ENCODE measurements at places on chromosomes 12 and 14.

- peak; percentile 45 for DNase-seq
Measured at GRCh38 chr12:121579190-121579791, 1.5 kb downstream of the KDM2B start.

- no peak for DNase-seq
Measured at GRCh38 chr14:50844391-50844790, 13.4 kb upstream of the NIN start.

DNA sequence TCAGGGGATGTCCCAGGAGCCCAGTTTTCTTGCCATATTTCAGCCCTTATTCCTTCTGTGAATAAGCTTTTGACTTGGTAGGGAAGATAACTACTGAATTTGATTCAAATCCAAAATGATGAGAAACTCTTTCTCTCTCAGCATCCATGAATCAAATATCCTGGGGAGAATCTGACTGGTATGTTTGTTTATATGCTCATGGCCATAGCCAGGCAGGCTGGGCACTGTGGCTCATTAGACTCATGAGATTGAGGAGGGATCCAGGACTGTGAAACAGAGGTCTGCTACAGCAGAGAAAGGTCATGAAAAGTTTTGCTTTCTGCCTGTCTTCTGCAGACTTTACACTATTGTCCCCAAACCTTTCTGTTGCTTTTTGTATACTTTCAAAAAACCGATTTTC is 346.4 kb upstream of the ATP2B1 start:
- DNase-seq = no peak

GRCh38 chr12:129119537-129119936 is 266.3 kb downstream of the GLT1D1 start:
- DNase-seq = no peak

DNA sequence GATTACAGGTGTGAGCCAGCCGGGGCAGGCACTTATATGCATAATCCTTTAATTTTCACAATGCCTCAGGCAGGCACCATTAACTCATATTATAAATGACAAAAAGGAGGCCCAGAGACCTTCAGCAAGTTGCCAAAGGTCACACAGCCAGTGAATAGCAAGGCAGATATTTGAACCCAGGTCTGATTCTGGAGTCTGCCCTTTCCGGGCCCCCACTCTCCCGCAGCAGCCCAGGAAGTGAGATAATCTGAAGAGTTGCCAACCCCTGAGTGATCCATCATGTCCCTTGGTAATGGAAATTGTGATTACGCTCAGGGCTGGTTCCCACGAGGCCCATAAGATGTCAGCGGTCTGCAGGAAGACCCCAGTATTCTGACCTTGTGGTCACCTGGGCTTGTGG is 95.3 kb upstream of the MED13L start:
- DNase-seq = no peak

GRCh38 chr12:41566703-41567102 is 378.6 kb downstream of the PDZRN4 start:
- no peak for DNase-seq

DNA sequence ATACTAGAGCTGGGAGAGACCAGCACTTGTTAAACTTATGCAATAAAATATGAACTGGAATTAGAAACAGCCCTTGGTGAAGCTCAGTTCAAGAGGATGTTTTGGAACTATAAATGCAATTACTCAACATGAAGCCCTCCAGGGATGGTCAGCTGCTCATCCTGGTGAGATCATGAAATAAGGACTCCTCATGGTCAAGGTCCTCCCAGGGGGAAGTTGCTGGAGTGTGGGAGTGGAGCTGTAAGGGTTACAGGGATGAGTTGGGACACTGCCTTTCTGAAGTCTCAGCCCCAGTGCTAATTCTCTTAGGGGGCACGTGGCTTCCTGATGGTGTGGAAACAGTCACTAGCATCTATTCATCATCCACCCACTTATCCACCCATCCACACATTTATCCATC is 301.7 kb upstream of the SFSWAP start:
- no peak for DNase-seq

DNA sequence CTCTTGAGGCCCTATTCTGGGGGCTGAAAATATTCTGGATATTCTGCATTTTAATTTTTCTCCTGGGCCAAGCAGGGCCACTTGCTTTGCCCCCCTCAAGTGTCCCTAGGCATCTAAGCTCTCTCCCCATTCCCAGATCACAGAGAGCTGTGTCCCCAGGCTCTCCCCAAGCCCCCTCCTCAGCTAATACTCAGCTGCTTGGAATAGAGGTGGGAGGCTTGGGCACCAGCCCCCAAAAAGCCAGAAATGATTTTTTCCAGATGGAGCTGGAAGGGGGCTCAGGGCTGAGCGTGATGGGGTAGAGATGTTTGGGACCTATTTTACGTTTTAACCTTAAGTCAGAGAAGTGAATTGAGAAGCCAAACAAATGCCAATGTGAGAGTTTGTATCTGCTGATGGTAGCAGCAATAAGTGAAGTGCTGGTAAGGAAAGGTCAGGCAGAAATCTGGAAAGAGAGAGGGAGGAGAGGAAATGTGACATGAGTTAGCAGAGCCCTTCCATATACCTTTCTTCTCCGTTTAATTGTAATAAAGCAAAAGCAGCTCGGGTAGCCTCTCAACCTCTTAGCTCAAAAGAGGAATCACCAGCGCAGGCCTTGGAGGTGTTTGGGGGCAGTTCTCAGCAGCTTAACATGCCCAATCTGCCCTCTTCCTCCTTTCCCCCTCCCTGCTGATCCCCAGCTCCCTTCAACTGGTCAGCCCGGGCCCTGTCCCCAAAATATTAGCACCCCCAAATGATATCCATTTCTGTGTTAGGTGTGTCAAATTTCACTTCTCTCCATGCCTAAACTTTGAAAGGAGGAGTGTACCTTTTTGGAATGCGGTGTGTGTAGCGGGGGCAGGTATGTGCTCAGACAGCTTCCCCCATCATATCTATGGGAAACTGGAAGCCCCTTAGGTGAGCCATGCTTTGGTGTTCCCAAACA is 5.0 kb upstream of the HOXC6 start:
- no peak for DNase-seq

DNA sequence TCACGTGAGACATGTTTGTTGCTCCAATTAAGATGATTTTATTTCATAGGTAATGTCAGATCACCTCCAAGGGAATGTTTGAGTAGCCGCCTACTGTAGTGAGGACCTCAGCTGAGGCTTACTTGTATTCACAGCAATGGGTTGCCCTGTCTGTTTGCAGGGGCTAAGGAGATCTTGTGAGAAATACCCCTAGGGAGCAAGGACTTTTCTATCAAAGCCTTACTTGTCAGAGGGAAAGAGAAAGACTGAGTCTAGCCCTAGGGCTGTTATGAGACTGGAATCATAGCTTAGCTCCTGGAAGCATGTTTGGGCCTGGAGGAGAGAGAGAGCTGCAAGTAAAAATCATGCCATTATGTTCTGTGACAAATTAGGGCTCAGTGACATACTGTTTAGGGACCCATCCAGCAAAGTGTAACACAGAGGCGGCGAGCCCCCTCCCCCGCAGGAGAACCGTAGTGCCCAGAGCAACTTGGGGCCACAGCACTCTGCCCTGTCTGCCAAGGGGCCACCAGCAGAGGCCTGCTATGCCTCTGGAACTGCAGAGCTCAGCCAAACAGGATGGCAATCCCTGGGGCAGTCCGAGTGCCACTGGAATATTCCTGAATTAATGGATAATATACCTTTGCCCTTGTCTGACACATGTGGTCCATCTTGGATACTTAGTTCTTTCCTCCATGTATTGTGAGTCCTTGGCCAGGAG is 178.8 kb downstream of the DACT1 start:
- DNase-seq = no peak

- no peak for DNase-seq
Measured at GRCh38 chr14:55077170-55078151, 26.0 kb downstream of the MAPK1IP1L start.

DNA sequence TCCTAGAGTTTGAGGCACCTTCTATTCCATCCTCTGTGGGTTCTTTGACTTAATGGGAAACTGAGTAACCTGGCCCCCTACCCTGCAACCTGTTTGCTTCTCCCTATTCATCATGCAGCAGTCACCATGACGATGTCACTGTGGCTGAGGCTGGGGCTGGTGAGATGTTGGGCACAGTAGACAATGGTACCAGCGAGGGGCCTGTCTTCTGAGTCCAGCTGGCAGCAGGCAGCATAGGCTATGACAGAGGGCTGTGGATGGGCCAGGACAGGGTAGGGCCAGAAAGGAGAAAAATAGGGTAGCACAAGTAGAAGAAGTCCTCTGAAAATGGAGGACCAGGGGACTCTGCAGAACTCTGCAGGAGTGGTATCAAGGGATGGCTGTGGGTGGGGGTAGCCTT is 2.0 kb downstream of the CIROP start:
- no peak for DNase-seq

GRCh38 chr14:35161231-35161630 is 38.9 kb downstream of the PRORP start:
- no peak for DNase-seq

GRCh38 chr12:122137681-122138080 is 36.3 kb downstream of the IL31 start:
- peak; percentile 13 for DNase-seq

- DNase-seq = no peak
Measured at GRCh38 chr12:103273645-103274044, 222.1 kb downstream of the C12orf42 start.

DNA sequence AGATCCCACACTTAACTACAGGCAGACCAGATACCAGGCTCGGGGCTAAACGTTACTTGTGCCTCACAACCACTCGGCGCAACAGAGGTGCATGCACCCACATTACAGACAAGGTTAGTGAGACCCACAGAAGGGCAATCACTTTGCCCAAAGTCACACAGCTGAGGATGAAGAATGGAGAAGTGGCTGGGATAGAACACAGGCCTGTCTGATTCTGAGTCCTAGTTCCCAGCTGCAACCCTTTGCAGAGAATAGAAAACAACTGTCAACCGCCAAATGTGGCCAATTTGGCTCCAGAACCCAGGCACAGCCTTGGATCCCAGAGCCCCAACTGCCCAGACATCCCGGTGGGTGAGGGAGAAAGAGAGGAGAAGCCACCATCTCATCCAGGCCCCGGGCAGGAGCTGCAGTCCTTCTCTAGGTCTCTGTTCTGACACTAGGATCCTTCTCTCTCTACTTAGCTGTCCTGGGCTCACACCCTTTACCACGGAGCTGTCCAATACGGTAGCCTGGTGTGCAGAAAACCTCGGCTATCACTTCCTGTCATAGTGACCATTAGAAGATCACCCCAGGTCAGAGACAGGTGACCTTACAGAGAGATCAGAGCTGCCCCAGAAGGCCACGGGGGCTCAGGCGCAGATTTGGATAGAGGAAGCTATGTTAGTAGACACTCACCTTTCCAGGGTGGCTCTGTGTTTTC is 59.1 kb downstream of the FAM222A start:
- no peak for DNase-seq

DNA sequence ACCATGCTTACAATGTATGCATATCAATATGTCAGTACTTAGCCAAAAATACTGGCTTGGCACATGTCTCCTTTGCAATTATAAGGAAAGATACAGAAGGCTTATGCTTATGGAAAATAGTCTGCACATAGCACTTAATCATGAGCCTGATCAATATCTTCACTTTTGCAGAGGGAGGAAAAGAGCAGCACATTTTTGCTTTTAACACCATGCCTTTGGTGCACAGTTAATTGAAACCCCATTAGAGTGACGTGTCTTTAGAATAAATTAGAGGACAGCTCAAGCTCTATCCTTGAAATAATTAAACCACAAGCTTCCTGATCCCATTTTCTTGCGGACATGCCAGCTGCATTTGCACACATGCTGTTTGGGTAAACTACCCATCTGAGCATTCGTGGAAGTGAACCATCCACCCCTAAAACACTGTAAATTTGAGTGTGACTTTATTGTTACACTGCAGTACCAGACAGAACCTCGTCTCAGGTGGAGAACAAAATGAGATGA is 839.9 kb upstream of the MGAT4C start:
- no peak for DNase-seq

- no peak for DNase-seq
Measured at GRCh38 chr14:95313707-95314106, 6.0 kb downstream of the CLMN start.

DNA sequence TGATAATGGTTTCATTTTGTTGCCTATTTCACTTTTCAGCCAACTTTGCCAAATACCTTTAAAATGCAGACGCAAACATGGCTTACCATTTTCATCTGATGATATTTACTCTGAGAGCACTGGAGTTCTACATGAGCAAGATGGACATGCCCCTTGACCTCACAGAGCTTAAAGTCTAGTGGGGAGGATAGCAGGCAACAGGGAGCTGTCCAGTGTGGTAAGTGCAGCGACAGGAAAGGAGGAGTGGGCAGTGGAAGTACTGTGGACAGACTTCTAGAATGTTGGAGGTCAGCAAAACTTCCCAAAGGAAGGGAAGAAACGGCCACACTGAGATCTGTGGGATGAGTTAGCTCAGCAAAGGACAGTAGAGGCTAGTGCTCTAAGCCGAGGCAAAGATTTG is 25.3 kb downstream of the LRIG3 start:
- no peak for DNase-seq

- DNase-seq = peak; percentile 47
Measured at GRCh38 chr12:53046655-53047220, 3.1 kb upstream of the TNS2 start.

DNA sequence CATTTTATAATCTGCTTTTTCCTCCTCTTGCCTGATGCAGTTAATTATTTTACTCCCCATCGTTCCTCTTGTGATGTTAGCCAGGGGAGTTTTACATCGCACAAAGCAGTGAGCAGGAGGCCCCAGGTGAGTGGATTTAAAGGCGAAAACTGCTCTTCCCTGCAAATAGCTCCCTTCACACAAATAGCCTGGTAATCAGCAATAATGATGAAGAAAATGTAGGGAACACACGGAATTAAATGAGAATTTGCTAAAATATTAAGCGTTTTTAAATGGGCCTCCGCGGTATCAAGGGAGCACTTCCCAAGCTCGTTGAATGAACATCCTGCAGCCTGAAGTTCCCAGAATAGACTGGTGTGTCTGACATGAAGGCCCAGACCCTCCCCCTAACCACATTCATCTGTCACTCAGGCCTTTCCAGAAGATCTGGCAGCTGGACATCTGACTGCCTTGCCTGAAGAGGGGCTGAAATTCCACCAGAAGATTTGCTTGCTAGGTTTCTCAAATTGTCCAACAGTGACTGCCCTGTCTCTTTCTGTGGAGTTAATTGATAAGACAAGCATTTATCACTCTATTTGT is 127.2 kb downstream of the CCDC60 start:
- no peak for DNase-seq

DNA sequence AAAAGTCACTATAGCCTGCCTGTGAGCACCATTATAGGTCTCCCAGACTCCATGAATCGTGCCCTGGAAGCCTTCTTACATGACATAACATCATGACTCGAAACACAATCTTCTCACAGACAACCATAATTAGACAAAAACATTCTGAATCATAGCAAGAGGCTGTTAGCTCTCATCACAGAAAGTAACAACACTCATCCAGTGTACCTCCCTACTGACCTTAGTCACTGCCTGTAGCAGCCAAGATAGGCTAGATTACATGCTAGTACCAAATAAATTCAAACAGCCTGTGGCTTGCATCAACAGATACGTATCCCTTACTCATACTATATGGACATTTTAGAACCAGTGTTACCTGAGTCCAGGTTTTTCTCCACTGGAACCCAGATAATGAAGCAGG is 663.8 kb upstream of the FOXG1 start:
- DNase-seq = no peak

- peak; percentile 71 for DNase-seq
Measured at GRCh38 chr12:98998697-98999299, 353.7 kb downstream of the APAF1 start.
